Activated T-helper 2 cell treated with anti-CD3 and anti-CD28 coated beads, Interferon-gamma antibody, Interleukin-2, Interleukin-4, amounts not matched to agents 10 μg/mL and 5 μg/mL and 100 μg/mL, durations not matched to agents 14 hours and 24 hours and 36 hours (primary cell): ENCODE measurements at places on chromosomes 1 and 21.

DNA sequence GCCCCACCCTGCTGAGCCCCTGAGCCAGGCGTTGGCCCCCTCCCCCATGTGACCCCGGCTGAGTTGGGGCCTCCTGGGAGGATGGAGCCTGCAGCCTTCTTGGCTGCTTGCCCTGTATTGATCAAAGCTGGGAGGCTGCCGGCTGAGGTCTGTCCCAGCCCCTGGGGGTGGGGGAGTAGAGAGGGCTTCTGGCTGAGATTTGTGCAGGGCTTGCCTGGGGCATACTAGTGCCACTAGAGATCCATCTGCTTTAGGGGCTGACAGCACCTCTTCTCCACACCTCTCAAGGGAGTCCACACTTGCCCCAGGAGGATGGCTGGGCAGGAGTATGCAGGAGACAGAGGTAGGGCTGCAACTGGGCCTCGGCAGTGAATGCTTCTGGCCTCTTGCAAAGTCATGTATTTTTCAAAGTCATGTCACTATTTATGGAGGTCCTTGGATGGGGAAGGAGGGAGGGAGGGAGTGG is 53.6 kb upstream of the SSBP3 start:
- no peak overlapping the region for H3K4me3 ChIP-seq
- no peak for DNase-seq
- H3K4me1 ChIP-seq: peaks cover 20% of the 10 kb centered on the region
- H3K27me3 ChIP-seq: peaks cover 1% of the 10 kb centered on the region
- no peak overlapping the region for H3K27ac ChIP-seq

GRCh38 chr1:28436211-28436769 is 66.8 kb downstream of the PHACTR4 start:
- no peak overlapping the region for H3K27ac ChIP-seq
- peaks cover 2% of the 10 kb centered on the region for H3K36me3 ChIP-seq
- H3K4me1 ChIP-seq: peaks cover 19% of the 10 kb centered on the region

DNA sequence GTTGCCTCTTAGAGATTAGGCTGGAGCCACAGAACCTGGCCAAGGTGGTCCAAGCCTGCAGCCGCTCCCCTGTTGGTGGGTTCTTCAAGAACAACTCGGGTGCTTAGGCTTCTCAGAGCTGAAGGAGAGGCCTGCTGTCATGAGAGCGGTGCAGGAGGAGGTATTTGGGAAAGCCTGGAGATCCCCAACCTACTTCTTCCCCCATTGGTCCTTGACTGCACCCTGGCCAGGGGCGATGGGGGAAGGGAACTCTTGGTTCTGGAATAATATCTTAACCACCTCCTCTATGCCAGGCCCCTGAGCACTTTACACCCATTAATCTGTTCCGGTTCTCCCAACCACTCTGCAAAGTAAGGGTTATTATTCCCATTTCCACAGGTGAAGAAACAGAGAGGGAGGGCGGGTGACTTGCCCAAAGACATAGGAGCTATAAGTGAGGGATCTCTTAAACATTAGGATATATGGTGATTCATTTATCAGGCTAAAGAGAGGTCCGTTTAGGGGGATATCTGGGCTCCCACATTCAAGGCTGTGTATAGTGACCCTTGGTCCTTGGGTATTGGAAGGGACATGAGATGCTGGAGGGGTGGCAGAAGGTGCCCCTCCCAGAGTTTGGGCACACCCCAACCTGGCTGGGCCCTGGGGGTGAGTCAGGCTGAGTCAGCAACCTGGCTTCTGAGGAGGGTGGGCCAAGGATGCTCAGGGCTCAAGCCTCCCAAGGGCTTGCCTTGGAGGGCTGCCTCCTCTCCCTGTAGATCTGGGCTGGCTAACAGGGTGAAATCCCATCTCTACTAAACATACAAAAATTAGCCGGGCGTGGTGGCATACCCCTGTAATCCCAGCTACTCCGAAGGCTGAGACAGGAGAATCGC is 5.2 kb downstream of the TRNP1 start:
- no peaks in the 10 kb centered on the region for H3K36me3 ChIP-seq
- H3K27me3 ChIP-seq: peaks cover 32% of the 10 kb centered on the region
- no peak overlapping the region for H3K27ac ChIP-seq
- no peak for DNase-seq
- no peak overlapping the region for H3K4me3 ChIP-seq

GRCh38 chr1:29409616-29410015 is 173.3 kb downstream of the PTPRU start:
- no peaks in the 10 kb centered on the region for H3K27me3 ChIP-seq
- no peak overlapping the region for H3K4me3 ChIP-seq
- H3K27ac ChIP-seq: no peak overlapping the region
- H3K36me3 ChIP-seq: no peaks in the 10 kb centered on the region

DNA sequence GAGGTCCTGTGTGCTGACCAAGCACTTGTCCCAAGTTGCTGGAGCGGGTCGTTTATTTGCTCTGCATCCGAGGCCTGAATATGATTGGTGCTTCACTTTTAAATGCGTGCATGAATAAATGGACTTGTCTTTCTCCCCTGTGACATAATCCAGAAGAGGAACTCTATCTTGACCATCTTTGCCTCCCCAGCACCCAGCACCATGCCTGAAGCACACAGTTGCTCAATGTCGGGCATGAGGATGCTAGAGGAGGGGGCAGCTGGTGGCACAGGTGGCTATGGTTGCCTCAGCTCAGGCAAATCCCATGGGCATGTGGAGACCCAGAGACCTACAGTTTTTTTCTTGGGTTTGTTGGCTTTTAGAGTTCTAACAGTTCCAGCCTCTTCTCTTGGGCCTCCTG is 142.6 kb downstream of the KAZN start:
- H3K4me1 ChIP-seq: no peaks in the 10 kb centered on the region
- DNase-seq: no peak
- no peak overlapping the region for H3K4me3 ChIP-seq
- no peaks in the 10 kb centered on the region for H3K36me3 ChIP-seq

DNA sequence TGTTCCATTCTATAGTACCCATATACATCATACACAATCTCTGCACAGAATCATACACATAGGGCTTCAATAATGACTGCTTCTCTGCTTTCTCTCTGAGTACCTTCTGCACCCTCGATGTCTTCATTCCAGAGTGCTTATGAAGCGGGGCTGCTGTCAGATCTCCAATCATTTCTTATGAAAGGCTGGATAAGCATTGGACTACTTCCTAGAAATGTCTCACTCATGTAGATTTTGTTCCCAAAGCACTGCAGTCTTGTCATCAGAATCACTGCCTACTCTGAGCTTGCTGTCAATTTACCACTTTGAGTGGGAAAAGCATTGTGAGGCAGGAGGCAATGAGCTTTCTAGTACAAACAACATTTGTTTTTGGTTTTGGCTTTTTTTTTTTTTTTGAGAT is 179.0 kb downstream of the SLC35F3 start:
- no peak overlapping the region for H3K4me3 ChIP-seq
- H3K36me3 ChIP-seq: no peaks in the 10 kb centered on the region
- no peak overlapping the region for H3K27ac ChIP-seq
- no peak for DNase-seq
